Fibroblast of lung (primary cell): ENCODE measurements at places on chromosomes 7 and 10. TPM values are rescaled to one million over a fixed set of nuclear protein-coding genes. Genes with fewer than 3 reads are reported as not detected.

Gene PTPN20
- 0.33 and 1.5 TPM in 2 replicates for total RNA-seq

Gene PLCE1
- 0.33 and 1.0 TPM in 2 replicates for total RNA-seq

Gene SLC16A9
- 0.26 and 0.66 TPM in 2 replicates for total RNA-seq

Gene NKX2-3
- not detected in 2 replicates for total RNA-seq

Gene VPS37D
- total RNA-seq: 6.2 and 6.8 TPM in 2 replicates

Gene AQP1
- 10.8 and 44.6 TPM in 2 replicates for total RNA-seq

Gene EIF5AL1
- total RNA-seq: 0.26 and 0.33 TPM in 2 replicates

Gene MBLAC1
- 1.8 and 2.5 TPM in 2 replicates for total RNA-seq

Gene NEUROG3
- not detected in 2 replicates for total RNA-seq

Gene PPP1R17
- total RNA-seq: not detected in 2 replicates

Gene GPRIN2
- not detected in 2 replicates for total RNA-seq

Gene PHYHIPL
- total RNA-seq: not detected in 2 replicates

Gene CLRN3
- total RNA-seq: not detected in 2 replicates

Gene CPA5
- total RNA-seq: not detected in 2 replicates

Gene PURB
- total RNA-seq: 15.2 TPM in 2 replicates

Gene RSPH10B
- under 0.01 and 0.66 TPM in 2 replicates for total RNA-seq

Gene SLC18A3
- not detected in 2 replicates for total RNA-seq

Gene ANK3
- 0.50 and 1.3 TPM in 2 replicates for total RNA-seq

Gene SLC35B4
- total RNA-seq: 13.6 and 13.7 TPM in 2 replicates

Gene OR9A2
- not detected in 2 replicates for total RNA-seq
